ENCODE measurements at places on chromosomes 5 and 9.

DNA sequence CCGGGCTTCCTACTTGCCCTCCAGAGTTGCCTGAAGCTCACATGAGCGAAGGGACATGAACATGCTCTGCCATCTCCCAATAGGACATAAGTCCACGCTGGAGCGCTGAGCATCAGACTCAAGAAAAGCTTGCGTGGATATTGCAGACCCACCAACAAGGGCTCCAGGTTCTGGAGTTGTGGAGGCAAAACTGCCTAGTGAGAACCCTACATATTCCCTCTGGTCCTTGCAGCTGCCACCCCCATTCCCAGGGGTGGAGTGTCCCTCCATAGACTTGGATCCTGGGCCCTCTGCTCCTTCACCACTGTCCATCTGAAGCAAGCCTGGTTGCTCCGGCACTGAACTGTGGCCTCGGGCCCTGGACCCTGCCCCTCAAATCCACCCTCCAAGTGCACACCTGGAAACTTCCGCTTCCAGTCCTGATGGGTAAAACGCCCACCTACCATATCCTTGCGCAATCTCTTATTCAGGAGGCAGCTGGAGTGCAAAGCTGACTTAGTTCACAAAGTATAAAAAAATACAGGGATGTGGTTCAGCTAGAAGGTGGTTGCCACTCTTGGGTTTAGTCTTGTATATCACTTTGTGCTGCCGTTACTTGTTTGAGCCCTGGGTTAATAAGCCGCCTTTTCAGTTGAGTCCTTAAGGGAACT lies 28.0 kb downstream of the HRH2 start:
- DNase-seq, result no peak

- DNase-seq, result no peak
Measured at GRCh38 chr9:135687216-135687615, 12.1 kb downstream of the SOHLH1 start.

- DNase-seq, result no peak
Measured at GRCh38 chr9:89732295-89732938, 127.6 kb downstream of the GADD45G start.

GRCh38 chr5:144189800-144190429 lies 19.2 kb downstream of the KCTD16 start:
- DNase-seq, result peak; percentile 61

- DNase-seq, result no peak
Measured at GRCh38 chr9:116087751-116088194, 65.8 kb upstream of the PAPPA start.

DNA sequence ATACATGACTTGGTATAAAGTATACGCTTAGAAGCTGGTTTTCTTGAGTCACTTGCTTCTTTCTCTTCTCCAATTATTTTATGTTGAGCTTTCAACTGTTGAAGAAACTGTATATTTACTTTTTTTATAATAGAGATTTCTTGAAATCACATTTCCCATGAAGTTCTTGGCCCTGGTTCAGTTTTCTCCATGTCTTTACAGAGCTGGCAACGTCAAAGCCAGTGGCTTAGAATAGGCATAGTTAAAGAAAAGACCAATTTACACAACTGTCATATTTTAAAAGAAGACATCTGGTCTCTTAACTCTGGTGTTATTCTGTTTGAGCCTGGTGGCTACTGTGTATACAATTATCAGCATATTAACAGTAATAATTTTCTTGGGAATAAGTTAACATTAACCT lies 1249.3 kb downstream of the CDH12 start:
- DNase-seq, result no peak

DNA sequence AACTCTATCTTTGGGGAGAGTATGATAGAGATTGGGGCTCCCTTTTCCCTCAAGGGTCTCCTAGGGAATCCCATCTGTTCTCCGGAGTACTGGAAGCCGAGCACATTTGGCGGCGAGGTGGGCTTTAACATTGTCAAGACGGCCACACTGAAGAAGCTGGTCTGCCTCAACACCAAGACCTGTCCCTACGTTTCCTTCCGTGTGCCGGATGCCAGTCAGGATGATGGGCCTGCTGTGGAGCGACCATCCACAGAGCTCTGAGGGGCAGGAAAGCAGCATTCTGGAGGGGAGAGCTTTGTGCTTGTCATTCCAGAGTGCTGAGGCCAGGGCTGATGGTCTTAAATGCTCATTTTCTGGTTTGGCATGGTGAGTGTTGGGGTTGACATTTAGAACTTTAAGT lies 21.5 kb downstream of the PTGS1 start:
- no peak for DNase-seq

DNA sequence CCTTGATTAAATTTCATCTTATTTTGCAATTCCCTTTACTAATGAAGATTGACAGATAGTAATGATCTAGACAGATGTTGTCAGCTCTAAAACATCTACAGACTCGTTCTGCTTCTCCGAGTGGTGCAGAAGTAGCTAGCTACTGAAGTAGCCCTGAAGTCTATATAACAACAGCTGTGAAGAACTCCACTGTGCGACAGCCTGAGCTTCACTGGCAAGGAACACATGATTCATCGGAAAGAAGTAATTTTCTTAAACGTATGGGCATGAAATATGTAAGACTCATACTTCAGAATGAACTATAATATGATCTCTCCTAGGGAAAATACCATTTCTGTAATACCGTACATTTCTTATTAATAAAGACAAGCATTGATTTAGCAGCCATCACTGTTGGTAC lies 96.2 kb downstream of the TRPM3 start:
- no peak for DNase-seq
